Esophagus mucosa (tissue), 1 donor: ENCODE measurements at places on chromosomes 6 and 20. TPM values are rescaled to one million over a fixed set of nuclear protein-coding genes. Genes with fewer than 3 reads are reported as not detected.

The VNN1 gene
- total RNA-seq: 0.12 TPM

The OR12D3 gene
- total RNA-seq: not detected

The HTR1E gene
- not detected for total RNA-seq

The BHLHE23 gene
- total RNA-seq: not detected

The PI3 gene
- total RNA-seq: 1,694 TPM

The TAAR2 gene
- total RNA-seq: not detected

The SASH1 gene
- total RNA-seq: 65.2 TPM

The CST2 gene
- total RNA-seq: not detected

The COL12A1 gene
- 9.4 TPM for total RNA-seq

The C20orf204 gene
- total RNA-seq: 0.88 TPM

The FNDC11 gene
- total RNA-seq: 0.28 TPM

The FAM209B gene
- total RNA-seq: 0.44 TPM

The ITPR3 gene
- total RNA-seq: 23.7 TPM

The GPR6 gene
- not detected for total RNA-seq

The CDS2 gene
- 24.5 TPM for total RNA-seq

The AK9 gene
- total RNA-seq: 2.1 TPM

The TRAPPC3L gene
- total RNA-seq: not detected

The RFX6 gene
- not detected for total RNA-seq

The NKAPL gene
- total RNA-seq: 0.12 TPM

The FAM162B gene
- total RNA-seq: 0.92 TPM

The SLC35D3 gene
- total RNA-seq: not detected

The CLPSL2 gene
- not detected for total RNA-seq

The MUCL3 gene
- 1.00 TPM for total RNA-seq

The PHACTR2 gene
- total RNA-seq: 34.8 TPM

The CLVS2 gene
- not detected for total RNA-seq

The CD109 gene
- 60.2 TPM for total RNA-seq

The ZBTB46 gene
- total RNA-seq: 1.7 TPM

The C6orf52 gene
- 0.84 TPM for total RNA-seq

The WASF1 gene
- 6.0 TPM for total RNA-seq

The LRP11 gene
- total RNA-seq: 41.8 TPM

The PLAGL1 gene
- total RNA-seq: 17.9 TPM

The IMPG1 gene
- total RNA-seq: not detected

The TSPO2 gene
- not detected for total RNA-seq

The BANF2 gene
- not detected for total RNA-seq

The RUNX2 gene
- 2.5 TPM for total RNA-seq

The RGS19 gene
- total RNA-seq: 6.1 TPM

The MEI4 gene
- not detected for total RNA-seq

The C6orf58 gene
- total RNA-seq: not detected

The REPS1 gene
- total RNA-seq: 42.2 TPM

The ENPP1 gene
- 0.36 TPM for total RNA-seq

The NRSN1 gene
- total RNA-seq: not detected

The GRIK2 gene
- 0.44 TPM for total RNA-seq
